Fibroblast of skin of right quadriceps (primary cell): ENCODE measurements at places on chromosomes 1 and 21.

DNA sequence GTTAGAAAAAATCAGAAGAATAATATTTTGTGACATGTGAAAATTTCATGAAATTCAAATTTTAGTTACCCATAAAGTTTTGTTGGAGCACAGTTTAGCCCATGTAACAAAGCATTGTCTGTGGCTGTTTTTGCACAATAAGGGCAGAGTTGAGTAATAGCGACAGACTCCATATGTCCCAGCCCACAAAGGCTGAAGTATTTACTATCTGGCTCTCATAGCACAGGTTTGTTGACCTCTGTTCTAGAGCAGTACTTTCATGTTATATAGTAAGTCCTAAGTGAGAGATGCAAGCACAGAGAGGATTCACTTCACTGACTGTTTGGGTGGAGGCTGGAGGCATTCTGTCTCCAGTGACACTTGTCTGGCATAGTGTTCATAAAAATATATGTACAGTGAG is 6.8 kb downstream of the LAMC1 start:
- peak; percentile 62 for DNase-seq

DNA sequence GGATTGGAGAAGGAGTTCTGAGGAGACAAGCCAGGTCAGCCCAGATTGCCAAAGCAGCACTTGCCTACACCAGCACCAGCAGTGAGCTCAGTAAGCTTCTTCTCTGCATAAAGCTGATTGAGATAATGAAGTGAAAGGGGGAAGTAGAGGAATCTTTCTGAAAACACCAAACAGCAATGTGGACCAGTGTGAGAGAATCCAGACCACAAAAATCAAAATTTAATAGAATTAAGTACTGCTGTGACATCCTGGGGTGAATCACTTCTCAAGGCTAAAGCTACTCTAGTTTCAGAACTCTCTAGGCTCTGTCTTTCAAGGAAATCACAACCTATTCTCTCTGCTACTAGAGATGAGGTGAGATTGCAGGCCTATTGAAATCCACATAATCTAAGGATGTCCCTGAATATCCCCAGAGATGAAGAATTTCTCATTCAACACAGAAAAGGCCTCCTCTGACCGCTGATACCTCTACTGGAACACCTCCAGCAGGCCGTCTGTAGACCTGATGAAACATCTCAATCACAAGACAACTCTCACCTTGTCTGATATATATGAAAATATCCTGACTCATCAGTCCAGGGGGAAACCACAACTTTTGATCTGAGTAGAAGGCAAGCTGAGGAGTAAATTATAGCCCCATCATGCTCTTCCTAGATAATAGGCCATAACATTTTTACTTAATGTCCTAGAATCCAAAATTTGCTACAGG is at the start of gene FCRL4:
Gene FCRL4, minus strand, starts transcription at position 127 of the 709 bp plus-strand sequence. CDS start 141 bp downstream, outside the sequence.
- DNase-seq = no peak

DNA sequence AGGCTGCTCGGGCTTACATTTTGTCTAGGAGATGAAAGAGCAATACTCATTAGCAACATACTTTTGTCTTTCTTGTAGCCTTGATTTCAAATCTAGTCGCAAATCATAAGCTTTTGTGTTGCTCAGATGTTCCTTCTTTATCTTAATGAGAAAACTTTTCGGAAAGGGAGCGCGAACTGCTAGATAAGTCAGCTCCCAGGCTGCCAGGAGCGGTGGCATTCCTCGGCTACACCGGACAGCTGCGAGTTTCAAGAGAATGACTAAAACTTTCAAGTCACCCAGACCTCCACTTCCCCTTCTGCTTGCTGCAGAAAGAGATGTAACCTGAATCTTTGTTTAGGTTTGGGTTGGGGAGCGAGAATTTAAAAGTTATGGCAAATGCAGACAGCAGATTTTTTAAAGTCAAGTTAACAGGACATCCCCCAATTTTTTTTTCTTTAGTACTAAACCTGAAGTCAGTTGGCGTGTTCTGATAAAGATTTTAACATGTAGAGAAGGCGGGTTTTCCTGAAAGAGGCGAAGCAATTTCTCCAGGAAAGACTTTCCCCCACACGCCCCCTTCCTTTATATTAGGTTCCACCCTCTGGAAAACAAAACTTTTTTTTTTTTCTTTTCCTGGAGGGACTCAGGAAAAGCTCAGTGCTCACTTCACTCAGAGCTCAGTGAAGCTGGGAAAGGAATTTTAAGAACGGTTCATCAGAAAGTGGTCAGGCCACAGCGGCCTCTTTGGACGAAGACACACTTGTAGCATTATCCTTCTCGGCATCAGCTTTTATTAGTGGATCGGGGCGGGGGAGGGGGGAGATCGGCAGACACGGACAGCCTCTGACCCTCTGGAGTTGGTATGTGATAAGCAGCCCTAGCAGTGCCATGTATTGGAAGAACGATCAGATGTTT is at the start of gene LHX8:
Gene LHX8, plus strand, starts transcription at position 639 of the 897 bp plus-strand sequence. CDS start 2,227 bp downstream, outside the sequence.
- DNase-seq = no peak

DNA sequence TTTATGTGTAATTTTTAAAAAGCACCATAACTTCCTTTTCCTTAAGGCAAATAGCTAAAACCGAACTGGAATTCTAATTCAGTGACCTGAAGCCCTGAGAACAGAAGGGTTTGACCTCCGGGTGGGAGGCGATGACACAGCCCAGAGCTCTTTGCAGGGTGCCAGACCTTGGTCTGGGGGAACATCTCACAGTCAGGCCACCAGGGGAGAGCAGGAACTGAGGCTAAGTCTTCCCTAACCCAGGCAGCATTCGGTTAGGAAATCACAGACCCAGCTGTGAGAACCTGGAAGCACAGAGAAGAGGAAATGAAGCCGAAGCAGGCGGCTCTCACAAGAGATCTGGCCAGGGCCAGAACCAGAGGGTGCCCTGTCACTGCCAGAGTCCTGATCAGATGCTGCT is 444.8 kb downstream of the TTLL7 start:
- DNase-seq = no peak

DNA sequence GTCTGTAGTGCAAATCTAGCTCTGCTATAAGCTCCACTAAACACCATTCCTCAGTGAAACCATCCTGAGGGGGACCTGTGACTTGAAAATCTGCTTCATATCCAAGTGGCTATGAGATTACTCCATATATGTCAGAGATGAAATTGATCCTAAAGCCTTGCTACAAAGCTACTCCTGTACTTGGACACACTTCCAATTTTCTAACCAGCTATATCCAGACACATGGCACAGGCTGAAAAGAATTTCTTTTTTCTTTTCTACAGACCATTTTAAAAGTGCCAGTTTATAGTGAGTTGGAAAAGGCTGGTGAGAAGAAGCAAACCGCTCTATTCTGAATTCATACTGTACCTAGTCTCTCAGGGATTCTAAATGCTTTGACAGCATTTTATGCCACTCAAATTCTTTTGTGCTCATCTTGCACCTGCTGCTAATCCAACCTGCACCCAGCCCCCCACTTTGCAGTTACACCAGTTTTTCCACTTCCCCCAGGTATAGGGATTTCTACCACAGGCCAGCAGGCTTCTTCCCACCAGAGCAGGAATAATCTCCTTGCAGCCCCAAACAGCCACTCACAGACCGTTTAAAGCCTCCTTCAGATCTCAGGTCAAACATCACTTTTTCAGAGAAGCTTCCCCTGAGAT is 112.5 kb downstream of the RERE start:
- no peak for DNase-seq

- no peak for DNase-seq
Observed at GRCh38 chr1:31421371-31422040, 8.5 kb downstream of the SERINC2 start.

DNA sequence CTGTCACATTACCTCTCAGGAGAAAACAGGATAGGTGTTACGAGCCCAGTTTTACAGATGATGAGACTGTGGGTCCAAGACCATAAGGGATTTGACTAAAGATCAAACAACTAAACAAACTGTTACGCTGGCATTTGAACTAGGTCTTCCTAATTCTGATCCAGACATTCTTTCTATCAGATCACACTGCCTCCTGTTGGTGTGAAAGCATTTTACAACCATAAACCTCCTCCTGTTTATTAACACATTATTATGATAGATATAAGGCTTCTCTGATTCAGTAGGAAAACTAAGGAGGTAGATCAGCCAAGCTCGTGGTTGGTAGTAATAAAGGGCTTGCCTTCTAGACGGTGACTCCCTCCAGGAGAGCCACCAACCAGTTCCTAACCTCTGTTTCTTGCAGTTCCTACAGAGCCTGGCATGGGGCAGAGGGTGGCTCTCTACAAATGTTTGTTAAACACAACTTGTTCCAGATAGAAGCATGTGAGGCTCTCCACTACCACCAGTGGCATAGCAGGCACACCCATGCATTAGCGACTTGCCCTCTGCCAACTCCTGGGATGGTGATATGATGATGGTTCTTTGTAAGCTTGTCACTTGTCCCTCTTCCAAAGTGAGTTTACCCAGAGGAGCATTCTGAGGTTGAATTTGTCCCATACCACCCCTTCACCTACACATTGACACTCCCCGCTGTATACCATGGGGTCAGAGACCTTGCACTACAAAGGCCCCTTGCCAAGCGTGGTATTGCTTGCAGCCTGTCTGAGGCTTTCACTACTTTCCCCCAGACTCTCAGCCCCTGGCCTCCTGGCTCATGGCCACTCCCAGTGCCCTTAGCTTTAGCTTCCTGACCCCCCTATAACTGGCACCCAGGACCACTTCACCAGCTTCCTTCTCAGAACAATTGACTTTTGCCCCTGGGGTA is 96.4 kb upstream of the HOOK1 start:
- no peak for DNase-seq

GRCh38 chr1:166133276-166133841 is 33.4 kb downstream of the FAM78B start:
- DNase-seq = no peak

DNA sequence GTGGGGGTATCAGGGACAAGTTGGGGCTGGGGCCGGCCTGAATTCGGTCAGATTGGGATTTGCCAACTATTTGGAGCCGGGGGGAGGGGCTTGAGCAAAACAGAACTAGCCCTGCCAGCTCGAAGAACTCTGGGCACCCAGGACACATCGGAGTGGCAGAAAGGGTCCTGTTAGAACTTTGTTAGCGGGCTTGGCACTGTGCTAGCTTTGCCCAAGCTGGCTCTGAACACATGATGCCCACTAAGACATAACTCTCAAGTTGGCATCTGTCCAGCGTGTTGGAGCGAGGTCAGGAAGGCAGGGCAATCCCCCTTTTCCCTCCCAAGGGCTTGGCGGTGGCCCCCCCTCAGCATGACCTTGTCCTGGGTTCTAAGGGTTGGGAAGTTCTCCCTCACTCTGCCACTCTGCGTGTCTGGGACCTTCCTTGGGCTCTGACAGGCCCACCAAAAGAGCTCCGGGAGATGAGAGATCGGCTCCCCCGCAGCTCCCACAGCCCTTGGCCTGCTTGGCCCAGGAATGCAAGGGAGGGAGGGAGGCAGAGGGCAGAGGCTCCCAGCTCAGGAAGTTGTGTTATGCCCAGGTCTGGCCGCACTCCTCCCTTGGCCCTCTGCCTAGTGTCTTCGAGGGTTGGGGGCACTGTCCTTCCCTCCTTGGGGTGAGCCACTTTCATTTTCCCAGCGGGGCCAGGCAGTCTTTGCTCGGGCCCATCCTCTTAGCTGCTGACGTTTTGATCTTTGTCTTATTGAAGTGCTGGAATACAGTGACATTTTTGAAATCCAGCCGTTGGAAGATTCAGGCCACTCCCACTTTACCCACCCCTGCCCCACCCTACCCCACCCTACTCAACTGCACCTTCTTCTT is 1.2 kb downstream of the LMNA start:
- DNase-seq = peak; percentile 56

- peak; percentile 99 for DNase-seq
Observed at GRCh38 chr1:235067396-235068157, 61.1 kb downstream of the TOMM20 start.
